CD8-positive, alpha-beta memory T cell (primary cell): ENCODE measurements at places on chromosomes 4 and X.
A peak's percentile ranks its signal among the peaks of the same experiment; 100 is the strongest.

DNA sequence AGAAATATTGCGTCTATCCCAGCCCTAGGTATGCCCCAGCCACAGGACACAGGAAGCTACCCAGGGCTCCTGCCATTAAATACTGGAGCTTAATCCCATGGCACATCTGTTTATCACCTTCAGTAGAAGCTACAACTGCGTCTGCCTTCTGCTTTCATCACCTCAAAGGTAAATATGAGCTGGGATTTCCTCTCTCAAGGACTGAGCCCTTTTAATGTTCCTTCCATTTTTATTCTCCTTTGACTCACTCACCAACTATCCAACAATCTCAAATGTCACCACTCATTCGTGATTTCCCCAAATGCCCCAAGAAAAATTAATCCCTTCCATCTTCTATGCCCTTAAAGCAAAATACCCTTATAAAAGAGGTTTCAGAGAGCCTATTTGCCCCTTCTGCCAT is 1.8 kb upstream of the MID1 start:
- no peak for DNase-seq

- DNase-seq, result no peak
These were observed 32.2 kb upstream of the XPNPEP2 start for GRCh38 chrX:129706400-129707072.

GRCh38 chr4:77578145-77578544 is 27.5 kb upstream of the CXCL13 start:
- no peak for DNase-seq

DNA sequence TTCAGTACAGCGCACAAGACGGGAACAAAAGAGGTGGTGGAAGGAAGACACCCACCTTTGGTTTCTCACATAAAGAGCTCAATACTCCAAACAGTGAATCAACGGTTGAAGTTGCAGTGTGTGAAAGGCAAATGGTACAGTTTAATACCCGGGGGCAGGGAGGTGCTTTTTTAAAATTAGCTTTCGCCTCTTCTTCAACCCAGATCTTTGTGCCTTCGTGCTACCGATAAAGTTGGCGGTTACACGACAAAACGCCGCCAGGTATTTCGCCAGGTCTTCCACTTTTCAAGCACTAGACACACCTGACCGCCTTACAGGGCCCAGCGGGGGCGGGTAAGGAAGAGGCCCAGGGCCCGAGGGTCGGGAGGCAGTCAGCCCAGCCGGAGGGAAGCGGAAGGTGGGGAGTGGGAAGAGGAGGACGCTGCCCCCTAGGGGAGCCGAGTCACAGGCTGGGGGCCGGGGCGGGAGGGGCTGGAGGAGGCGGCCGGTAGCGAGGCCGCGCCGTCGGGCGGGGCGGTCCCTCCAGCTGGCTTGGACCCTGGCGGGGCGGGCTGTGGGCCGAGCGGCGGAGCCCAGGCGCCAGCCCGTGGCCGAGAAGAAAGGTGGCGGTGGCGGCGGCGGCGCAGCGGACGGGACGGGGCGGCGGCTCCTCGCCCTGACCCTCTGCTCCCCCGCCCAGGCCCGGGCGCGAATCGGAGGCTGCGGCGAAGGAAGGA is 16.0 kb downstream of the UTP3 start:
- peak; percentile 77 for DNase-seq

DNA sequence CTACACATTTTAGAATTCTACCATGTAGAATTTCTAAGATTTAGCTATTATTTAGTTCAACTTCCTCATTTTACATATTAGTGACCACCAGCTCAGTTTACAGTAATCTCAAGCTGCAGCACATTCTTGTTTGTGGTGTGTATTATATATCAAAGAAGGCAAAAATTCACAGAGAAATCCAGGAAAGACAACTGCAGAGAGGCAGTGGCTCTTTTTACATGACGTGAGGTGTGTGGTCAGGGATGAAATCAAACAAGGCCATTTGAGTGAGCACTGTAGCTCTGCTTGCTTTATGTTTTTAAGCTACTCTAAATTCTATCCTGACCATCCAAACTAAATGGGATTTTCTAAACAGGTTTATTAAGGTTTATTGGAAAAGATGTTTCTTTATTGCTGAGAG is 71.1 kb downstream of the COL25A1 start:
- no peak for DNase-seq

- no peak for DNase-seq
These were observed 21.8 kb downstream of the TLR2 start for GRCh38 chr4:153705743-153706468.

DNA sequence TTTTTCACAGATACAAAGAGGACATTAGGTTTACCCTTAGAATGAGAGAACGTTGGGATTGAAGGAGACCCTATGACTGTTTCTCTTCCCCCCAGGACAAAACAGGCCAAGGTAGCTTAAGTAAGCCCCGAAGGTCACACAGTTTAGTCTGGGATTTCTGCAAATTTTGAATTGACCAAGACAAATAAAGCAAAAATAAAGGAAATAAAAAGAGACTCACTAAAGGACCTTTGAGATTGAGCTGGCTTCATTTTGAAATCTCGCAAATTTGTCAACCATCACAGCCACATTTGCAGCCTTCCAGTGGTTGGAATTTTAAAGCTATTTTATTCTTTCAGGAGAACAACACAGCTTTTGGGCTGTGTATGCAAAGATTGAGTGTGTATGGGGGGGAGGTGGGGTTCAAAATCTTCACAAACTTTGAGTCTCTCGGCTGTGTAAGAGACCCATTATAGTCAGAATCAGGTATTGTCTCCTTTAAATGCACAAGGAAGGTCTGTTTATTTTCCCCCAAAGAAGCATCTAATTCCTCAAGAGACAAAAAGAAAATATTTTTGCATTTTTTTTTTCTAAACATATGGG is 4.2 kb downstream of the TMSB4X start:
- no peak for DNase-seq

- peak; percentile 58 for DNase-seq
These were observed 51.2 kb upstream of the CHRNA9 start for GRCh38 chr4:40283968-40284367.

DNA sequence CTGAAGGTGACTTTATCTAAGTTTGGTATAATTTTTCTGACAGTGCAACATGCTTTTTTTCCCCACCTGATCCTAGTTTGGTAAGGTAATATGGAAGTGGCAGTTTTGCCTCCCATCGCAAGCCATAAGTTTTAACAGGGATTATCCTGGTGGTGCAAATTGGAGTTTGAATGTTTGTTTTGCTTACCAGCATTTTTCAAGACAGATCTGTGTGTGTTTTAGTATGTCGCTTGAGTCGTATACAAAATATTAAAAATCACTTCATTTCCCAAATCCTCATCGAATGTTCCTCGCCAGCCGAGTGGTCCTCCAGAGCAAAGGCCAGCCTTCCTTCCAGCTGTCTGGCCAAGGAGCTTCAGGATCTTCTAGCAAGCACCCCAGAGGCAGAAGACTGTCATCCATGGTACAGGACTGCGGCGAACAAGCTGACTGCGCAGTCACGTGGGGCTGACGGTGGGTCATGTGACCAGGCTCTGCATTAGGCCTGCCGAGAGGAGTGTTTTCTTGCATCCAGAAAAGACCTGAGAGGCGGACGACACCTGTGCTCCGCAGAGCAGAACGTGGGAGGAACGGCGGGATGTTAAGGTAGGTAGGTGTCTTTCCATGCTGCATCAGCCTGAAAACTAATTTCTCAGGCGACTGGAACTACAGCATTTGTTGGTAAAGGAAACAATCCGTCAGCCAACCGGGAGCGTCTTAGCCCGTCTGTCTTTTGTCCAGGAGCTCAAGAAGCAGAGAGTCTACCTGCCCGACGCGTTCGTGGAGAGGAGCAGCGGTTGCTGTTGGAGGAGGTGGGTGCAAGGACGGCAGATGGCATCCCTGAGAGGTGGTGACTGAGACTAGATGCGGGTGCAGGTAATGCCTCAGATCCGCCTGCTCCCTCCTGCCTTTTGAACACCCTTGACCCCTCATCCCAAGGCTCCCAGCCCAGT is at the start of gene GPRASP3:
GPRASP3 (plus strand) TSS at position 507 of the 932 bp plus-strand sequence. CDS start 28,253 bp downstream, outside the sequence.
- DNase-seq, result peak; percentile 52

GRCh38 chr4:79923281-79923680 is 149.7 kb downstream of the ANTXR2 start:
- no peak for DNase-seq

DNA sequence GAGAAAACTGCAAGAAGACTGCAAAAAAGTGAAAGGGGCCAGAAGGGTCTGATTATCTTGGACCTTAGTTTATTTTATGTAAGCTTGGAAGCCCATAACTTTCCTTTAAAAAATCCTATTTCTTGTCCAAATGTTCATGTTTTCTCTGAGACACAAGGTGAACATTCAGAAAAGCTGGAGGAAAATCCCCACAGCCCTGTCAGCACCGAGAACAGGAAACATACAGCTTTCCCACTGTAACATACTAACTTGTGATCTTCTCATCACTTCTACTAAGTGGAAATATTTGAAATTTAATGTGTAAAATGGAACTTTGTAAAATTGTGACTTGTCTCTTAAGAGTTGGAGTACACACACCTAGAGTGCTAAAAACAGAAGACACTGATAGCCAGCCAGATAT is 21.3 kb downstream of the GPR174 start:
- DNase-seq, result no peak
